ENCODE measurements at places on chromosomes 2 and 18.

- DNase-seq = no peak
Measured at GRCh38 chr2:30436859-30437435, 10.1 kb upstream of the LCLAT1 start.

DNA sequence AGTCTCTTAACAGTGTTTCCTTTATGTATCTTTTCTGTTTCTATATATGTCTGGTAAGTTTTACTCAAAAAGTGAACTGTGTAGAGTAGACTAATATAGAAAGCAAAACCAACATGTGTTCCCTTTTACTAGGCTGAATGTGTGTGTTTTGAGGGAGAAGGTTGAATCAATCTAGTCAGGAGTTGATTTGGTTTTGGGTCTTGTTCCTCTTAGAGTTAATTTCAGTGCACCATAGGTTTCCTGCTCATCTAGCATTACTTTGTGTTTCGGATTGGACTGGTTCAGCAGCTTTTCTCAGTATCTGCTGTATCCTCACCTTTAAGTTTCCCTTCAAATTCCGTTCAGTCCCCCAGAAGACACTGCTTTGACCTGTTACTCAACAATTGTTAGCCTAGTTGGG lies 52.0 kb upstream of the TRIM43 start:
- DNase-seq = no peak

DNA sequence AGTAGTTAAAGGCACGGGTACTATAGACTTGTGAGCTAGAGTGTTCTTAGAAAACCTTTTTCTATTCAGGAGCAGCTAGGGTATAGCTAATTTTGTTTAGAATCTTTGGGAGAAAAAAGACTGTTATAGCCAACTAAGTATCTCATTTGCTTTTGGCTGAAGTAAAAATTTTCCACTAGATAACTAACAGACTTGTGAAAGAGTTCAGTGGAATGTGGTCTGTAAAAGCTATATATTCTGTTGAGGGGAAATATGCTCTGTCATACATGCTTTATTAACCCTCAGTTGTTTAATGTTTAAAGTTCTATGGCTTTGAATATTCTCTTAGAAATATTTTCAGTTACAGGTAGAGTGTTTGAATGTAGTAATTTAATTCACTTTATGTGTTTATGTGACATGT lies 49.7 kb downstream of the RIF1 start:
- no peak for DNase-seq

- no peak for DNase-seq
Measured at GRCh38 chr18:59172664-59173249, 33.1 kb downstream of the SEC11C start.

- no peak for DNase-seq
Measured at GRCh38 chr18:35983147-35983546, 10.7 kb downstream of the RMP24 start.

DNA sequence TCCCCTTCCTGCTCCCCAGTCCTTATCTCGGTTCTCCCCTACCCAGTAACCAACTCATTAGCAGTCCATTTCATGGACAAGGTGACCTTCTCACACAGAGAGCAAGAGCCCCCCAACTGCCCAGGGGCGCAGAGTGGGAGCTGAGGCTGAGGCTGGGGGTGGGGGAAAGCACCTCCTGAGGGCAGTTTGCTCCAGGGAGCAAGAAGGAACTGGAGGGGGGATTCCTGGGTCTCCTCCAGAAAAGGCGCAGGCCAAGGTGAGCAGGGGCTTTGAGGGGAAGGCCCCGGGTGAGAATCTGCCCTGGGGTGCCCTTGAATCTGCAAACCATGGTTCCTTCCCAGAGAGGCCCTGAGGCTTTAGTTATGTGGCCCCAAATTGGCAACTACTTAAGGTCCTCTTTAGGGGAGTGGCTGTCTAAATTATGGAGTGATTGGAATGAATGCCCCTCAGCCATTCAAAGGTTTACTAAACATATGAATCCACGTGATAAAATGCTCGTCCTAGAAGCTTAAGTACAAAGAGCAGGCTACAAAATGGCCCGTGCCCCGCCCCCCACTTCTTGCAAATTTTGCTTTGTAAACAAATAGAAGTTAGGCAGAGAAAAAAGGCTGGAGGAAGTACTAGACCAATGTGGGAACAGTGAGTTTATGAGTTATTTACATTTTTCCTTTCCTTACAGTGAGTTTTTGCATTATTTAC lies 123.5 kb upstream of the HS6ST1 start:
- no peak for DNase-seq

- DNase-seq = no peak
Measured at GRCh38 chr2:62524293-62524941, 18.4 kb upstream of the TMEM17 start.

GRCh38 chr18:3983351-3983969 lies 471.6 kb downstream of the DLGAP1 start:
- no peak for DNase-seq

GRCh38 chr2:107663632-107664031 lies 163.1 kb upstream of the RGPD4 start:
- no peak for DNase-seq

- no peak for DNase-seq
Measured at GRCh38 chr2:46349115-46349547, 51.9 kb downstream of the EPAS1 start.

DNA sequence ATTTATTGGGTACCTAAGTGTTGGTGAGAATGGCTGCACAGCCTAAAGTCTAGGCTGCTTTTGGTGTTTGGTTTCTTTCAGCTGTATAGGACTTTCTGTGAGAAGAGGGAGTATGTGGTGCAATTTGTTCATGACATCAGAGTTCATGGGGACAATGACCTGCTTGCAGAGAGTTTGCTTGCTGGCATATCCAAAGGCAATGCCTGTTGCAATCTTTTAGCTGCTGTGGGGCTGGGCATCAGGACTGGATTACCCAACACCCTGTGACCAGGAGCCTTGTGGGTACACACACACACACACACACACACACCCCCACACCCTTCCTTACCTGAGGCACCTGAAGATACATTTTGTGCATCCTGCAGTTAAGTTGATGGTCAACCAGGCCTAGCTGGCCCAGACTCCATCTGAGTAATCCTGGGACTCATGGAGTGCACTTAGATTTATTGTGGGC lies 68.4 kb downstream of the LIPG start:
- DNase-seq = no peak

DNA sequence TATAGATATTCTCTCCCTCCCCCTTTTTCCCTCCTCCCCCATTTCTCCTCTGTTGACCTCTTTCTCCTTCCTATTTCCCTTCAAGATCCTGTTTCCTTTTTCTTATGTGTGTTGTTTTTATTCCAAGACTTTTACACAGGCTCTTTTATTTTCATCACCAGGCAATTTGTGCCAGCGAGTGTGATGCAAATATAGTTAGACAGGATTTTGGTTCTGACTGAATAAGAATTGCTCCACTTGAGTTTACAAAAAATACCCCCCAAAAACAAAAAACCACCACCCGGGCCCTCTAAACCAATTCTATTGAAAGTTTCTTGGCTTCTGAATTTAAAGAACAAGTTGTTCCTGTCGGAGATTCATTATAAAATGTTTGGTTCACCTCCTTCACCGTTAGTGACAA lies 50.9 kb upstream of the MAPK4 start:
- DNase-seq = no peak

DNA sequence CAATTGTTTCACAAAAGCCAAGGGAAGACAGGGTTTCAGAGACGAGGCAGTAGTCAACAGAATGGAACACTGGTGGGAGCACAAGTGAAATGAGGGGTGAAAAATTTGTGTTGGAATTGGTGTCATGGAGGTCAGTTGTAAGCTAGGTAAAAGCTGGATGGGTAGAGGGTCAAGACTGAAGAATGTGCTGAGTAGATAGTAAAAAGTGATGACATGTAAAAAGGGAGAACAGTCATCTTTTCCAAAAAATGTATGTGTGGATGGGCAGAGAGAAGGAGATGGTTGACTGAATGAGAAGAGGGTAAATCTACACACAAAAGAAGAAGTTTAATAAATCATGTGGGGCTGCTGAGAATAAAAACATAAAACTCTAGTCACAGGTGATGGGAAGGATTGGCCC lies 92.7 kb upstream of the COL3A1 start:
- DNase-seq = no peak

DNA sequence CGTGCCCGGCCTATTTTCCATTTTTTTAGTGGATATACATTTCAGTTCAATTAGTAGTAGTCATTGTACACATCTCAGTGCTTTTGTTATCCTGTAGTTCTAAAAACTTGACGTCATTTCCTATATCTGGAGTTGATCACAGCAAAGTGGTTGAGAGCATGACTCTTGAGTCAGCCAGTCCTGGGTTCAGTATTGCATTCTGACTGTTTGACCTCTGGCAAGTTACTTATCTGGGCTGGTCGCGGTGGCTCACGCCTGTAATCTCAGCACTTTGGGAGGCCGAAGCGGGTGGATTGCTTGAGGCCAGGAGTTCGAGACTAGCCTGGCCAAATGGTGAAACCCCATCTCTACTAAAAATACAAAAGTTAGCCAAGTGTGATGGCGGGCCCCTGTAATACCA lies 50.4 kb upstream of the PPM1B start:
- no peak for DNase-seq

DNA sequence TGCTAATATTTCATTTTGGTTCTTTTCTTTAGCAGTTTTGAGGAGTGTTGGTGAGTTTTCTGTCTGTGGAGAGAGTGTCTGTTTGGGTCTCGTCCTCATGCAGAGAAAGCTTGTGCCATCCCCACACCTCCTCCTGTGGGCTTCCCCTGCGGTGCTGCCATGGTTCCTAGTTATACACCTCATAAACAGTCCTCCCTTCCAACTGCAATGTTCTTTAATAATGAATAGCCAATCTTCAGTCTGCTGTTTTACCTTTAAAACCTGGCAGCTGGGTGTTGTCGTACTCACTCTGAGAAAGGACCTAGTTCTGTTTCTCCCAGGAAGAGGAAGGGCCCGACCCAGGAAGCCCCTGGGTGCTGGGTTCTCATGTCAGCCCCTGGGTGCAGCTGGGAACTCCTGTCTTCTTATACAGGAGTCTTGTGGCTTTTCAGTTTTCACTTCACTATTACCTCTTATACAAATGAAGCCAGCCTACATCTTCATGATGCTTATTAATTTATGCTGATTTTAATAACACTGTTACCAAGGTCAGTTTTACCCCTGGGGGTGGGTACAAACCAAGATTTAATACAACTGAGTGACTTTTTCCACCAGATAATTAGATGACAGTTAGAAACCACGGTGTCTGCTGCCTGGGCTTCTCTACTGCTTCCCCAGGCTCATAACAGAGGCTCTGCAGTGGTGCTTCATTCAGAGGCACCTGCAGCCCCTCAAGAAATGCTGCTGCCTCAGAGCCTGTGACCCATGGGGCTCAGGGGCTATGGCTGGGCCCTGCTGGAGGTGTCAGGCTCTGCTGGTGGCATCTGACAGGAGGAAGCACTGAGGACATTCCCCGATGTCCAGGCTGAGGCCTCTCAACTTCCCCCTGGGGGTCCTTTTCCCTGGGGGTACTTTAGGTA lies 59.1 kb downstream of the COA5 start:
- DNase-seq = no peak

GRCh38 chr18:31042084-31042405 lies 497 bp downstream of the DSC3 start:
- no peak for DNase-seq

DNA sequence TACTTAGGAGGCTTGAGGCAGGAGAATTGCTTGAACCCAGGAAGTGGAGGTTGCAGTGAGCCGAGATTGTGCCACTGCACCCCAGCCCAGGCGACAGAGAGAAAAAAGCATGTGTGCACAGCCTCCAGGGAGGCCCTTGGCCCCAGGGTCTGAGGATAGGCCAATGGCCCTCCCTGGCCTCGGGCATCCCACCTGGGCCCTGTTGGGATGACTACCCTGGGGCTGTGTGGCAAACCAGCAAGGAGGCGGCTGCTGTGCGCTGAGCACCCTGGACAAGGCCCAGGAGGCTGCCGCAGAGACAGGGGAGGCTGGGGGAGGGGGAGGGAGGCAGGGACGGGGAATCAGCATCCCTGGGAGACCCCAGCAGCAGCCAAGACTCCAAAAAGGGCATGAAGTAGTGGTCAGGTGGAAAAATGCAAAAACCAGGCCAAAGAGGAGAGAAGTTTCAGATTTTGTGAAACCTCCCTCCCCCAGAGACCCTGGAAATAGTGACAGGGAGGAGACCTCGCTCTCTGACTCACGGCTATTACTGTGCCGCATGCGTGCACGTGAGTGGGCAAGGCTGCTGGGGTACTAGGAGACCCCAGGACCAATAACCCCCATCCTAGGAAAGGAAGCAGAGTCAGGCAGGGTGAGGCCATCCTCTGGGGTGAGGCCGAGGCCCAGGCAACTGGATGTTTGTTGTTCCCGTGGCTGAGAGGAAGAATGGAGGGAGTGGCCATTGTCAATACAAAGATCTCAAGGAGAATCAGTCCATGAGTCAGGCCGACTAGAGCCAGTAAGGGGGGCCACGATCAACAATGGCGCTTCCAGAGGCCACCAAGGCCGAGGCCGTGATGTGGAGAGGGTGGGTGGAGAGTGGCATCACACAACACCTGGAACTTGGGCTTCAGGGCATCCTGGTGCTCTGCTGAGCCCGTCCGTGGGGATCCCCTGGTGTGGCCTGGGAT lies 16.0 kb upstream of the B3GNT7 start:
- DNase-seq = no peak

DNA sequence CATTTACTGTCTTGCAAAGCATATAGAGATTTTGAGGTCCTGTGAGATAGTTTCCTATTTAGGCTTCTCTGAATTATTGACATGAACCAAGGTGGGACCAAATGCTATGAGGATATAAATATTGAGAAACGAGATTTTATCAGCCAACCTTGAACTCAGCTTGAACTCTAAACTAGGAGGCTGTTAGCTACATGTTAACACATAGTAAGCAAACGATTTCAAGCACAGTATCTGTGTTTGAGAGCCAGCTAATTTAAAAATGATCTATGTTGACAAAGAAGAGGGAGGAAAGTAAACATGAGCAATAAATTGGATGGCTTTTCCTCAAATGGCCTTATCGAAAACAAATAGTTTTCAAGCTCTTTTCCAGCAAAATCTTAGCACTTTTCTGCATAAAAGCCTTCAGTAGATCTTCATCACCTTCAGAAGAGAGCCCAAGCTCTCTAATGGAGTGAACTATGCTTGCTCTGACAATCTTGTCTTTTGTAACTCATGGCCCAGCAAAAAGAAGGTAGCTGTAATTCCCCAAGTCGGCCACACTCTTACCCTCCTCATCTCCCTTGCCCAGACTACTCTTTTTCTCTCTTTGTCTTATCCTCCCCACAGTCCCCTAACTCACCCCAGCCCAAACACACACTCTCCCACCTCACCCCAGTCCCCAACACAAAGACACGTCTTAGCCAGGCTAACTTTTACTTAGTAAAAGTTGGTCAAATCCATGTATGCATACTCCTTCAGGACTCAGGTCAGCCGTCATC lies 14.7 kb downstream of the CD28 start:
- no peak for DNase-seq

DNA sequence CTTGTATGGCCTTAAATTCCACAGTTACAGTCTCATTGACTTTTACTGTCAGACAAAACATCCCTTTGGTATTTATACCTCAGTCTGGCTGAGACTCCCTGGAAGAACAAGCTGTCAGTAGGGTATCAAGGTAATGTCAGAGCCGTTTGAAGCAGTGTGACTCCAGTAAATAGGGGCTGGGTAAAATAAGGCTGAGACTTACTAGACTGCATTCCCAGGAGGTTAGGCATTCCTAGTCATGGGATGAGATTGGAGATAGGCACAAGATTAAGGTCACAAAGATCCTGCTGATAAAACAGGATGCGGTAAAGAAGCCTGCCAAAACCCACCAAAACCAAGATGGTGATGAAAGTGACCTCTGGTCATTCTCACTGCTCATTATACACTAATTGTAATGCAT lies 219.5 kb upstream of the SKOR2 start:
- no peak for DNase-seq
